ENCODE measurements at places on chromosomes 3 and 15.

DNA sequence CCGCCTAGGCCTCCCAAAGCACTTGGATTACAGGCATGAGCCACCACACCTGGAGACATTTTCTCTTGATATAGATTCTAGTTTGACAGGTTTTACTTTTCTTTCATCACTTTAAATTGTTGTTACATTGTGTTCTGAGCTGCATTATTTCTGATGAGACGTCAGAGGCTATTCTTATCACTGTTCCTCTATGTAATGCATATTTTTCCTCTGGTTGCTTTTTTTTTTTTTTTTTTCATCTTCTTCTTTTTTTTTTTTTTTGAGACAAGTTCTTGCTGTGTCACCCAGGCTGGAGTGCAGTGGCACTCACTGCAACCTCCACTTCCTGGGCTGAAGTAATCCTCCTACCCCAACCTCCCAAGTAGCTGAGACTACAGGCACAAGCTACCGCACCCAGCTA lies 41.2 kb downstream of the TRA2B start:
- DNase-seq: no peak

DNA sequence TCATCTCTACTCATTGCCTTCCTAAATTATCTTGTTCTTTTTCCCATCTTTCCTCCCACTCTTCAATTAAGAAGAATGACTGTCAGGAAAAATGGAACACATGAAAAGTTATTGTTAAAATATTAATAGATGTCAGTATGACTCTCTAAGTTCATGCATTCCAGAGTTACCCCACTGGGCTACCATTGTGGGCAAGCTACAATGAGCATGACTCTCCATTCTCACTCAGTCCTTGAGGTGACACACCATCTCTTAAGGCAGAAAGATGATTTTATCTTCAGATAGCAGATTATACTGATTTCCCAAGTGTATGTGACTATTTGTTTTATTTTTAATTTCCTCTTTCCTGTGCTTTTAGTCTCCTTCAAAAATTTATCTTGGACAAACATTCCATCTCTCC lies 144.3 kb downstream of the ALCAM start:
- DNase-seq: no peak

DNA sequence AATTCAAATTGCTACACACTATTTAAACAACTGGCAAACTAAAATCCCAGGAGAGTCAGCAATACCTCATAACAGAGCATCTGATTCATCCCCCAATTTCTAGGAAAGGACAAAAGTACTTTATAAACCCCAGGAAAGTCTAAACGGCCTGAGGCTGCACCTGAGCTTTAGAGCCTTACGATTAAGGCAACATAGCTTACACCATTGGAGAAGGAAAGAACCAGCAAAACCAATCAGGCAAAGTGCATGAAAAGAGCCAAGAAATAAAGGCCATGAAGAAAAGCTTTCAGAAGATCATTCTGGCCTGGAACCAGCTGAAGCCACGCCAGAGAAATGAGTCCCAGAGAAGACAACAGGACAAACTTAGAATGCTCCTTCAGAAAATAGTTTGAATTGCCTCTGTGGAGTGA lies 48.1 kb downstream of the PTPN9 start:
- no peak for DNase-seq

DNA sequence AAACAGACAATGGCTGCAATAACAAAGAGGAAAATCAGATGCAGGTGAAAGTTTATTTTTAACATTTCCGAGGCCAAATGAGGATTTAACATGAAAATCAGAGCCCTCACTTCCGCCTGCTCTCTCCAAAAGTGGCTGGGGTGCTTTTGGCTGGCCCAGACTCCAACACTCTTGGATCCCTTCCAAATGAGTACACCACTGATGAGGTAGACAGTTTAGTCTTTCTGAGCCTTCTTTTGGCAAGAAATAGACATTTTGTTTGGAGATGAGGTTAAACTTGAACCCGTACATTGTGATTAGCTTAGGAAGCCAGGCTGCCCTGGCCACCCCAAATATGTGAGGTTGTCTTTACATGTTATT lies 51.0 kb upstream of the TRA2B start:
- no peak for DNase-seq

GRCh38 chr15:22888120-22888859 lies 49.8 kb downstream of the NIPA2 start:
- peak; percentile 91 for DNase-seq

DNA sequence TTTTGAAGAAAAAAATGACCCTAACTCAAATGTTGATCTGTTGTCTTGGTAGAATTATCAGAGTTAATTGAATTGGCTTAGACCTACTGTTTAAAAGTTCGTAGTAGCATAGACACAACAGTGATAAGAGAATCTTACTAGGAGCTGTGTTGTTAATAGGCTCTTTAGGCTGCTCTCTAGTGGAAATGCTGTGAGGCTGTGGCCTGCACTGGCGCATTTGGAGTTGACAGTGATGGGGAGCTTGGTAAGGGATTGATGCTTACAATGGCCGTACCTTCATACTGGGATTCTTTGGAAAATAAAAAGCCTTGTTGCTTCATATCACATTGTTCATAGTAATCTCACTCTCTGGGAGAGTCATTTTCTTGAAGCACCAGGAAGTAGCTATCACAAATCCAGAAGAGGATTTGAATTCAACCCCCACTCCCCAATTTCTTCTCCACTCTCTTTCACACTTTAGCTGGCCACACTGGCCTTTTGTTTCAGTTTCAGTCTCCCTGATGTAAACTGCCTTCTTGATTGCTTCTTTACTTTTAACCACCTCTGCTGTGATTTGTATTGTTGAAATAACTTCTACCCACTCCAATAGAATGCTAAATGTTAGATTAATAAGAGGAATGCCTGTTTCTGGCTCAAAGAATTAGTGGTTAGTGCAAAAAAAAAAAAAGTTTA lies 56.6 kb downstream of the CEP63 start:
- no peak for DNase-seq

DNA sequence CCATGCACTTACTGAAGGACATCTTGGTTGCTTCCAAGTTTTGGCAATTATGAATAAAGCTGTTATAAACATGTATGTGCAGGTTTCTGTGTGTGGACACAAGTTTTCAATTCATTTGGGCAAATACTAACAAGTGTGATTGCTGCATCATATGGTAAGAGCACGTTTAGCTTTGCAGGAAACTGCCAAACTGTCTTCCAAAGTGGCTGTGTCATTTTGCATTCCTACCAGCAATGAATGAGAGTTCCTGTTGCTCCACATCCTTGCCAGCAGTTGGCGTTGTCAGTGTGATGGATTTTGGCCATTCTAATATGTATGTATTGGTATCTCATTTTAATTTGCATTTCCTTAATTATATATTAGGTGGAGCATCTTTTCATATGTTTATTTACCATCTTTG lies 280.1 kb downstream of the SV2B start:
- DNase-seq: no peak

- DNase-seq: no peak
Observed at GRCh38 chr3:39285332-39285731, 5.5 kb upstream of the CX3CR1 start.

- peak; percentile 64 for DNase-seq
Observed at GRCh38 chr15:44536302-44536961, 515 bp upstream of the EIF3J start.

GRCh38 chr15:70269311-70269911 lies 171.7 kb upstream of the TLE3 start:
- no peak for DNase-seq

GRCh38 chr15:77527164-77527778 lies 105.4 kb downstream of the LINGO1 start:
- no peak for DNase-seq

GRCh38 chr3:60322298-60322856 lies 928.9 kb downstream of the FHIT start:
- DNase-seq: no peak

DNA sequence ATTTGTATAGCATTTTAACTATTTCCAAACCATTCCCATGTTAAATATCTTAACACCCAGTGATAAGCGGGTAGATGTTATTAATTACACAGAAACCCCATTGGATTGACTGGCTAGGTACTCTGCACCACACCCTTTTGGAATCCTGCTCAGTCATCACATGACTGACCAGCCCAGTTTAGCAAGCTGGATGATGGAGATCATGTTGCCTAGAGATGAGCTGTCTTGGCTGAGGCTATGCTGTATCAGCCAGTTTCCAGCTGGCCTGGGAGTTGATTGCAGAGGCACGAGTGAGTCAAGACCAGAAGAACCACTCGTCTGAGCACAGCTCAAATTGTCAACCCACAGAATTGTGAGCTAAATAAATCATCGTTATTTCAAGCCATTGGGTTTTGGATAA lies 124.6 kb downstream of the ZNF621 start:
- no peak for DNase-seq

- DNase-seq: no peak
Observed at GRCh38 chr15:76987276-76987675, 7.7 kb upstream of the PSTPIP1 start.

GRCh38 chr3:12965999-12966846 lies 107.0 kb downstream of the IQSEC1 start:
- DNase-seq: no peak

- DNase-seq: no peak
Observed at GRCh38 chr3:18370672-18371071, 54.5 kb downstream of the SATB1 start.

DNA sequence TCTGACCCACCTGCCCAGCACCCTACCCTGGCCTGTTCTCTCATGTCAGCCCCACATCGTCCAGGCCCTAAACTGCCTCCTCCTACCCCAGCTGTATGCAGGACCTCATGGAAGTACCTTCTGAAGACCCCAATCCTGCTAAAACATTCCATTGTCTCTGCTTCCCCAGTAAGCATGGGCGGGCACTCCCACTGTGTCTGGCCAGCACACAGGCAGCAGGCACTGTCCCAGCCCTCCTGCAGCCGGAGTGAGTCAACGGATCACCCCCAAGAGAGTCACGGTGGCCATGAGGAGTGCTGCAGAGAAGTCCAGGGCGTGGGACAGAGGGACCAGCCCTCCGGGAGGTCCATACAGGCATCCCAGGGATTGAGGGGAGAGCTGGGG lies 36.4 kb upstream of the SLCO2A1 start:
- DNase-seq: no peak

DNA sequence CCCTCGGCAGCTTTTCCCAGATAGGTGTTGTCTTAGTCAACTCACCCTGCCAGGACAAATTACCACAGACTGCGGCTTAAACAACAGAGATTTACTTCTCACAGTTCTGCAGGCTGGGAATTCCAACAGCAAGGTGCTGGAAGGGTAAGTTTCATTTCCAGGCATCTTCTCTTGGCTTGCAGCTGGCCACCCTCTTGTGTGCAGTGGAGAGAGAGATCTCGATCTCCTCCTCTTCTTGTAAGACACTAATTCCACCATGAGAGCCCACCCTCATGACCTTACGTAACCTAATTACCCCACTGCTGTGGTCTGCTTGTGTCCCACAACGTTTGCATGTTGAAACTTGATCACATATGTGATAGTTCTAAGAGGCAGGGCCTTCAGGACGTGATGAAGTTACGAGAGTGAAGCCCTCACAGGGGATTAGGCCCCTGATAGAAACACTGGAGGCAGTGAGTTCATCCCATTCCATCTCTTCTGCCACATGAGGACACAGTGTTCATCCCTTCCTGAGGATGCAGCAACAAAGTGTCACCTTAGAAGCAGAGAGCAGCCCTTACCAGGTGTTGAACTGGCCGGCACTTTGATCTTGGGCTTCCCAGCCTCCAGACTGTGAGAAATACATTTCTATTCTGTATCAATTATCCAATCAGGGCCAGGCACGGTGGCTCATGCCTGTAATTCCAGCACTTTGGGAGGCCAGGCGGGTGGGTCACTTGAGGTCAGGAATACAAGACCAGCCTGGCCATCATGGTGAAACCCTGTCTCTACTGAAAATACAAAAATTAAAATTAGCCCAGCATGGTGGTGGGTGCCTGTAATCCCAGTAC lies 247.7 kb downstream of the PLCL2 start:
- DNase-seq: no peak

GRCh38 chr3:127674790-127675189 lies 2.0 kb downstream of the ABTB1 start:
- no peak for DNase-seq

GRCh38 chr3:27376109-27376772 lies 7.1 kb upstream of the NEK10 start:
- DNase-seq: no peak

- DNase-seq: no peak
Observed at GRCh38 chr3:47265008-47265407, 17.6 kb downstream of the KIF9 start.

Measured in AG09309 (cell line).